ENCODE measurements at places on chromosomes 5 and 9.

DNA sequence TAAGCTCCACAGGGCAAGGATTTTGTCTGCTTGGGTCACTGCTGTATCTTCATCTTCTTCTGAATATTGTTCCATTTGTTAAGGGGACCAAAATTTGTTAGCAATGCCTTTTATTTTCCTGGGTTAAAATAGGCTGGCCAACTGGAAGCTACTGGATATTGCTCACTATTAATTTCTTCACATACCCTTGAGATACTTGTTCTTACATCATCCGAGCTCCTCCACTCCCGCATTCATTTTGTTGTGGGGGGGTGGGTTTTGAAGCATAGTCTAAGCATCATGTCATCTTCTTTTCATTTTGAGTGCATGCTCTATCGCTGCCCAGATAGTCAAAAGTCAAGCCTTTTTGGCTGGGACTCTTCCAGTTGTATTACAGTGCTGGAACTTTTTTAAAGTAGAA is 42.5 kb upstream of the PIK3R1 start:
- DNase-seq, result no peak

GRCh38 chr9:129143031-129143927 is 32.1 kb downstream of the PTPA start:
- peak; percentile 53 for DNase-seq

DNA sequence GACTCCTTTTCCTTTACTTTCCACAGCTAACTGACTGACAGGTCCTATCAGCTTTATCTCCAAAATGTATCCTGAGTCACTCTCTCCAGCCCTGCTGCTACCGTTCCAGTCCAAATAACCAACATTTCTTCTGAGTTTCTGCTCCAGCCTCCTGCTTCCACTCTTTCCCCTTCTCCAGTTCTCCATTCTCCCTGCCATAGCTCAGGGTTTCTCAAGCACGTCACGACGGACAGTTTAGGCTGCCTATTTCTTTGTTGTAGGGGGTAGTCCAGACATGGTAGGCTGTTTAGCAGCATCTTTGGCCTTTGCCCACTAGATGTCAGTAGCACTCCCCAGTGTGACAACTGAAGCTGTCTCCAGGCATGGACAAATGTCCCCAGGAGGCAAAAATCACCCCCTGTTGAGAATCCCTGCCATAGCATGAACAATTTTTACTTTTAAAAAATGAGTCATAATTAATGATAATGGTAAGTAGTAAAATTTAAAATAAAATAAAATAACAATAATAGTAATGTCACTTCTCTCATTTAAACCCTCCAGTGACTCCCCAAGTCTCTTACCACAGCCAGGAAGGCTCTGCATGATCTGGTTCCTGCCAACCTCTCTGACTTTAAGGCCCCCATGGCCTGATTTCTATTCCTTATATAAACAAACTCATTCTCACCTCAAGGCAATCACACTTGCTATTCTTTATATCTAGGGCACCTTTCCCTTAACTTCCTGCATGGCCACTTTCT is 105.4 kb upstream of the FER start:
- peak; percentile 22 for DNase-seq

DNA sequence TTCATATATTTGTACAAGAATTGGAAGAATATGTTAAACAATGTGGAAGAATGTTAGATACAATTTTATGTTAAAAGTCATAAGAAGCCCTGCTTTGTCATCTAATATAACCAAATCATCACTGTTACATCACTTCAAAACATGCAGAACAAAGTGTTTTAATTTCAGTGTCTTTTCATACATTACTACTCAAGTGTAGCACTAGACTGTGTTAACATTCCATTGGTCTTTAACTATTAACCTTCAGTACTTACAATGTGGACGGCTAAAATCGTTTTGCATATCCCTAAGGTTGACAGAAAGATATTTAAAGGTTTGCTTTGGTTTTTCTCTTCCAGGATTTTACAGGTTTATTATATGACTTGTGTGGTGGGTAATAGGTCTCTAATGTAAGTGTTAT is 50.9 kb downstream of the VCAN start:
- no peak for DNase-seq

- peak; percentile 25 for DNase-seq
These were observed 183.9 kb downstream of the C9orf50 start for GRCh38 chr9:129436751-129437625.

DNA sequence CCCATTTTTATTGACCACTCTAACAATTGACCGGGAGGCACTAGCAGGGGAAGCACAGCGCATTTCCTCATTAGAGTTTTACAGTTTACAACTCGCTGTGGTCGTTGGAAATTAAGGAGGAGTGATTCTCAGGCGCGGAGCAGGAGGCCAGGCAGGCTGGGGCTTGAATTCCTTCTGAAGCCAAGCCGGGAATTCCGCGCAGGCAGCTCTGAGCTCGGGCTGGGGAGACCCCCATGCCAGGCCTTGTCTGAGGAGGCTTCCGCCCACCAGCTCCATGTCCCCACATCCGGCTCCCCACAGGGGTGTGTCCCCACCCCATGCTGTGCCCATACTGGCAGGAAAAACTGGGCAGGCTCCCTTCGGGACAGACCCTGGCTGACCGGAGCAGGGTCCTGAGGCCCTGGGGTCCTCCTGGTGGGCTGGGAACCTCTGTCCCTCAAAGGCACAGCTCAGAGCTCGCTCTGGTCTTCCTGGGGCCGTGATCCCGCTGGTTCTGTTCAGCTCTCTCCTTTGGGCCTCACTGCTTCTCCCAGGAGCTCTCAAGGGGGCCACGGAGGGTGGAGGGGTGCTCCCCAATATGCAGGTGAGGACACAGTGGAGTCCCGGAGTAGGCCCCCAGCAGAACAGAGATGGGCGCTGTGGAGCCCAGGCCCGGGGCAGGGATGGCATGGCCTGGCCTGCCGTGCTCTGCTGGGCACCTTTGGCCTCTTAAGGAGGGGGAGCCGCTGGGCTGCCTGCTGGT is 1.3 kb upstream of the NRARP start:
- DNase-seq, result no peak

DNA sequence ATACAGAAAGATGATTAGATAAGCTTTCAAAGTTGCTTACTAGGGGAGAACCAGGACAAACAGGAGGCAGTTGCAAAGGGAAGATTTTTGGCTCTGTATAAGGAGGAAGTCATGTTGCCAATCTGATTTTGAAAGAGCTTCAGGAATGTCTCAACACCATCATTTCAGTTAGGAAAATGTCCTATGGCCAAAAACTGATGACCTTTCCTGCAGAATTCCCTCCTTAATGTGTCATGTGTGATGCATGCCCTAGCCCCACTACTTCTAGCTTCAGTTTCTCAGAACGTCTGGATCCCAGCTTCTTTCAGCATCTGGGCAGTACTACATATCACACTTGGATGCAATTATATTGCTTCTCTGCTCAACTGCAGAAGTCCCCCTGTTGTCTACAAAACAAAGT is 211.5 kb upstream of the NREP start:
- no peak for DNase-seq

DNA sequence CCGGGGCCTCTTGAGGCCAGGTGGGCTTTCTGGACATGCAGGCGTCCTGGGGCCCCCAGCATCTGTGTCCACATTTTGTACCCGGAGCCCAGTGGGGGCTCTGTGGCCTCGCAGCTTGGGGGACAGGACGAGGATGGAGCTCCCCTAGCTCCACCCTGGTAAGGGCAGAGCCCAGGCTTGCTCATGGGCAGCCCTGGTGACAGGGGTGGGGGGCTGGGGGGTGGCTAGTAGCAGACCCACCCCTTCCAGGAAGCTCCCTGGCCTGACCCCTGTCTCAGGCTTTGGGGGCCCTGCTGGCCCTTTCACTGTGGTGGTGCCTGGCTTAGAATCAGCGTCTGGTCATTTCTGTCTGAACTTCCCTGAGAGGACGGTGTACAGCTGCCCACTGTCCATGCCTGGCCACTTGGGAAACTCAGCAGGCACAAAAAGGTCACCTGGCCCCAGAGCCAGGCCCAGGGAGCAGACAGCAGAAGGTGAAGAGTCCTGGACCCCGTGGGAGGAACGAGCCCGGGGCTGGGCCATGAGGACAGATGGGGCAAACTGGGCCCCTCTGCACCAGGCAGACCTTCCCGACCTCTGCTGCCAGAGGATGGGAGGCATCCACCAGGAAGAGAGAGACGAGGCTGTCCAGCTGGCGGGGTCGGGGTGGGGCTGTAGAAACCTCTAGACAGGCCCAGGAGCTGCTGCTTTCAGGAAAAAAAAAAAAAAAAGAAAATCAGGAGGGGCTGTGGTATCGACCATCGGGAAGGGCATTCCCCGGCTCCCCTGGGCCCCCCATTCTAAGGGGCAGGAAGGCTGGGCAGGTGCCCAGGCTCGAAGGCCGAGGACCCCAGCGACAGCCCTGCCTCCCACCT is 52.8 kb downstream of the EXD3 start:
- DNase-seq, result no peak

DNA sequence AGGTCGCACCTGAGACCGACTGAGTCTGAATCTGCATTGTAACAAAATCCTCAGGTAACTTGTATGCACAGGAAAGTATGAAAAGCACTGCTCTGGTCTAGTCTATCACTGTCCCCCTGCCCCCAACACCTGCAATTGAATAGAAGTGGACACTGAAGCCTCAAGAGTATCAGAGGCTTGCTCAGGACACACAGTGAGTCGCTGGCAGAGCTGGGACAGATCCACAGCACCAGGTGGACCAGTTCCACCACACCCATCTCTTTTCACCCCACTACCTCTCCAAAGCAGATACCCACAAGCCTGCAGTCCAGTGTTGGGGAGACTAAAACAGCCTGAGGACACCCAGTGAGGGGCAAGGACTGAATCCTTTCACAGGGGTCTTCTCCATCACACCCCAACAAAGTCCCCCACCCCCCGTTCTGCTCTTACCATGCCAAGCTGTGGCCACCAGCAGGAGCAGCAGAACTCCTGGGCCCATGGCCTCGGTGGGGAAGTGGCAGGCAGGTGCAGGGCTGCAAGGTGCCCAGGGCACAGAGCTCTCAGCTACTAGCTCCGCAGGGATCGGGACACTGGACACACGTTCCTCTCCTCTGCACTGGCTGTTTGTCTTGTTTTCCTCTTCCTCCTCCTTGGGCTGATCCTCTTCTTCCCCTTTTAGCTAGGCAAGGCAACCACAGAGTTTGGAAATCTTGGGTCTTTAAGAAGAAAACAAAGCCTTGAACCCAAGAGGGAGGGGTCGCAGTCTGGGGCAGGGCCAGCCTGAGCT is at the start of gene CSF1R:
Gene CSF1R, minus strand, starts transcription at position 605 of the 766 bp plus-strand sequence. Its CDS starts 127 bp downstream, at position 478.
- DNase-seq, result no peak

- DNase-seq, result no peak
These were observed 96.9 kb upstream of the KLF4 start for GRCh38 chr9:107586493-107586892.

GRCh38 chr9:130023144-130023787 is 19.7 kb downstream of the FNBP1 start:
- no peak for DNase-seq

DNA sequence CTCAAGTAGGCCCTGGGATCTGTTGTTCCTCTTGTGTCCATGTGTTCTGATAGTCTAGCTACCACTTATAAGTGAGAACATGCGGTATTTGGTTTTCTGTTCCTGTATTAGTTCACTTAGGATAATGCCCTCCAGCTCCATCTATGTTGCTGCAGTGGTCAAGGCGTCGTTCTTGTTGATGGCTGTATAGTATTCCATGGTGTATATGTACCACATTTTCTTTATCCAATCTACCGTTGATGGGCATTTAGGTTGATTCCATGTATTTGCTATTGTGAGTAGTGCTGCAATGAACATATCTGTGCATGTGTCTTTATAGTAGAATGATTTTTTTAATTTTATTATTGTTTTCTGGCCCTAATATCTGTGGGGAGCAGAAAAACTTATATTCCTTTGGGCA is 74.3 kb downstream of the MAT2B start:
- DNase-seq, result no peak

DNA sequence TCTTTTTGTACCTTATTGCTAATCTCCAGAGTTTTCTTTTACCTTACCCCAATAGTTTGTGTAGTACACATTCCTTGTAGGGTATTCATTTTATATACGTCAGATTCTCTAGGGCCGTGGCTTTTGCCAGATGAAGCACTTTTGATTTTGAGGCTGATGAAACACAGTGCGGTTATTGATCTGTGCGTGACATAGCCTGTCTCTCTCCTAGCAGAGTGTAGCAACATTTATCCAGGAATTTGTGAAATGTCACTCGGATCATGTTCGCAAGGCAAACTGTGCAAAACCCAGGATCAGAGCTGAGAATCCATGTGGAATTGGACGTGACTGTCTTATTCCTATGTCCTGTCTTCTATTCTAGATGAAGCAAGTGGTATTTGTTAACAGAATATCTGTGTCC is 142.0 kb upstream of the SH3GL2 start:
- DNase-seq, result no peak

- no peak for DNase-seq
These were observed 150.3 kb downstream of the RASEF start for GRCh38 chr9:82912645-82913044.

Data from stimulated activated CD4-positive, alpha-beta T cell treated with anti-CD3 and anti-CD28 coated beads, TNF-alpha, amount 100 ng/mL, for 4 hours (primary cell).